NCI-H2081 treated with DMSO at 0.1 percent for 48 hours (cell line): ENCODE measurements at places on chromosomes 1 and 21.

DNA sequence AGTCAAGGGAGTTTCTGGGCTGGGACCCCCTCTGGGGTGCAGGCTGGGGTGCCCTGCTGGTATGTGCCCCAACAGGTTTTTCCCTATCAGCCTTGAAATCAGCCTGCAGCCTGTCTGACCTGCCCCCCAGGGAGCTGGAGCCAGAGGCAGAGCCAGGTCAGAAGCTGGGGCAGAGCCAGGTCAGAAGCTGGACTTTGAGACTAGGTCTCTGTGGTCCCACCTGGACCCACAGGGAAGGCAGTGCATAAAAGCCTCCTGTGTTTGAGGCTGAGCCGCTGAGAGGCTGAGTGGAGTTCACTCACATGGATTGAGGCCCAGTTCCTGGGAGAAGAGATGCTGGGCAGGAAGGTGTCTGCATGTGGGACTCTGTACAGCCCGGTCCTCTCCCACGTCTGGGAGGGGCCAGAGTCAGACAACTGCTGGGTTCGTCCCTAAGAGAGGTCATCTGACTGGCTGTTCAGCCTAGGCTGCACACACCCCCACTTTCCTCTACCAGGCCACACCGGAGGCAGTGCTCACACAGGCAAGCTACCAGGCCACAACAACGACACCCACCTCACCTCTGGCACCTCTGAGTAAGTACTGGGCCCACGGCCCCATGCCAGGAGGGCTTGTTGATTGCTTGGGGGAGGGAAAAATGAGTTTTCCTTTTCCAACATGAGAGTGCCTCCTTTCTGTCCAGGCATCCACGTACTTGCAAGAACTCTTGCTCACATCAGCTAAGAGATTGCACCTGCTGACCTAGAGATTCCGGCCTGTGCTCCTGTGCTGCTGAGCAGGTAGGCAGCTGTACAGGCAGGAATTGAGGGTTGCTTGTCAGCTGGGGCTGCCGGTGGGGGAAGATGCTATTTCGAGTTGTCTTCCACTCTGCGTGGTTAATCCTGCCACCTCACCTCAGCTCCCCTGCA lies at the start of gene ANXA9:
Gene ANXA9, plus strand, starts transcription at position 488 of the 908 bp plus-strand sequence. CDS start 814 bp downstream, outside the sequence.
- DNase-seq, result no peak

- DNase-seq, result no peak
Measured at GRCh38 chr1:241045659-241046058, 311.3 kb downstream of the RGS7 start.

GRCh38 chr1:90405726-90406125 lies 311.4 kb downstream of the BARHL2 start:
- DNase-seq, result no peak

DNA sequence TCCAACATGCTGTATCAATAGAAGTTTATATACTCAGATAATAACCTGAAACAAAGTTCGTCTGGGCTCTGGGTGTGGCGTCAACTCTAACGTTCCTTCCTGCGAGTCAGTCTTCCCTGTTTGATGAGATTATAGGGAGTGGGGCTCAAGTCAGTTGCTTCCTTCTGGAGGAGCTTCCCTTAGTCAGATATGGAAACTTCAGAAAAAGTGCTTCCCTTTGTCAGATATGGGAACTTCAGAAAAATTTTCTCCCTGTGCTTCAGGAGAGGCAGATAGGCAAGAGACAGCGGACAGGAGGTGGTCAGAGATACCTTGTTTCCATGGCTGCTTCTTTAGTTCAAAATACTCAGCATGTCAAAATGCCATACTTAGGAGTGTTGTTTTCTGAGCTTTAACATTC lies 51.1 kb upstream of the PRDX6 start:
- DNase-seq, result no peak

GRCh38 chr21:29151931-29152330 lies 21.5 kb downstream of the MAP3K7CL start:
- DNase-seq, result no peak

DNA sequence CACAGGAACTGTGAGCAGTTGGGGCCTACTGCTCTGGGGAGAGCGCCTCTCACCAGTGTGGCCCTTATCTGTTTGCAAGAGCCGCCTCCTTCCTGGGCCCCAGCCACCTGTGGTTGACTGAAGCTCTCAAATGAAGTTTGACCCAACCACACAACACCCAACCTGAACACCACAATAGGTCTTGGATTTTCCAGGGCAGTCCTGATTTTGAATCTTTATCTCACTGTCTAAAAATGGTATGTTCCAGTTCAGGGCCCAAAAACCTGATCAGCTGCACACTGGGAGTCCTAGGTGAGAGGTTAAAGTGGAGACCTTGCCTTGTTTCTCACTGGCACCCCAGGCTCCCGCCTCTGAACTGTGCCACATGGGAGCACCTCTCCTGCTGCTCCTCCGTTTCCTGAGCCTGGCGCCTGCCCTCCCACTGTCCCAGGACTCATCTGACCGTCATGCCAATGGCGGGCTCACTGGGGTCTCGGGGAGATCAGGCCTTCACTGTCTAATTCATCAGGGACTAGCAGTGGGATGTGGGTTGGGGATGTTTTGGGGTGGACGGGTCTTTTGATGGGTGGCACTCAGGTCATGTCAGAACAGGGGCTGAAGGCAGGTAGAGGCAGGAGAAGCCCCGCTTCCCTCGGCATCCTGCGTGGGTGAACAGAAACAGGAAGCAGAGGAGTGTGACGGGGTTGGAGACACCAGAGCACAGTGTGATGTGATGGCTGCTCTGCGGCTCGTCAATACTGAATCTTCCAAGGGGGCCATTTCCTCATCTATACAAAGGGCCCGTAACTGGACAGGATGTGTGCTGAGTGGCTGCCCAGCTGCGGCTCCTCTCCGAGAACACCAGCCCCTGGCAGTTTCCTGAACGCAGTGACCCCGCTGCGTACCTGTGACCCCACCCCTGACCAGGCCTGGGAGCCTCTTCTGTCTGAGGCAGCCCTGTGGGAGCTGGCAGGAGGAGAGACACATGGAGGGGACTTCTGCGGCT lies 59.6 kb upstream of the ITPKB start:
- no peak for DNase-seq

DNA sequence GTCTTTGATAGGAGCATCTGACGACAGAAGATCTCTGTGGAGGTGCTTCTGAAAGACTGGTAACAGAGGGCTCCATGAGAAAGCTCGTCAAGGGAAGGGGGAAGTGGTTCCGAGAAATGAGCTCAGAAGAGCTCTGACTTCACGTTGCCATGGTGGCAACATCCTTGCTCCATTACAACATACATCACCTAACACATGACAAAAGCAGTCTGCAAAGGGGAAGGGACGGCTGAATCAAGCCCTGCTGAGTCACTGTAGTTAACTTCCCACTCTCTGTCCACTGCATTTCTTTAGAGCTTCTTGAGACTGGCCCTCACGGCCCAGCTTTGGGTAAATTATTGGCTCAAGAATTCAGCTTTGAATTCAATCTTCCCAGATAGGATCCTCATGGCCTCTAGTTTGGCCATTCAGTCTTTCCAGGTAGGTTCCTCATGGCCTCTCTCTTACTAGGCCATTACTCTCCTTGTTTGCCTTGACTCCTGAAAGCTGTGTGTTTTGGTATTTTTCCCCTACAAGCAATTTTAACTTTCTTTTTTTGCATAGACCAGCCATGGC lies 88.0 kb upstream of the ZNF648 start:
- DNase-seq, result no peak

GRCh38 chr1:187854457-187854856 lies 1025.7 kb downstream of the PLA2G4A start:
- no peak for DNase-seq

- no peak for DNase-seq
Measured at GRCh38 chr1:209815931-209816341, 10.0 kb upstream of the IRF6 start.

DNA sequence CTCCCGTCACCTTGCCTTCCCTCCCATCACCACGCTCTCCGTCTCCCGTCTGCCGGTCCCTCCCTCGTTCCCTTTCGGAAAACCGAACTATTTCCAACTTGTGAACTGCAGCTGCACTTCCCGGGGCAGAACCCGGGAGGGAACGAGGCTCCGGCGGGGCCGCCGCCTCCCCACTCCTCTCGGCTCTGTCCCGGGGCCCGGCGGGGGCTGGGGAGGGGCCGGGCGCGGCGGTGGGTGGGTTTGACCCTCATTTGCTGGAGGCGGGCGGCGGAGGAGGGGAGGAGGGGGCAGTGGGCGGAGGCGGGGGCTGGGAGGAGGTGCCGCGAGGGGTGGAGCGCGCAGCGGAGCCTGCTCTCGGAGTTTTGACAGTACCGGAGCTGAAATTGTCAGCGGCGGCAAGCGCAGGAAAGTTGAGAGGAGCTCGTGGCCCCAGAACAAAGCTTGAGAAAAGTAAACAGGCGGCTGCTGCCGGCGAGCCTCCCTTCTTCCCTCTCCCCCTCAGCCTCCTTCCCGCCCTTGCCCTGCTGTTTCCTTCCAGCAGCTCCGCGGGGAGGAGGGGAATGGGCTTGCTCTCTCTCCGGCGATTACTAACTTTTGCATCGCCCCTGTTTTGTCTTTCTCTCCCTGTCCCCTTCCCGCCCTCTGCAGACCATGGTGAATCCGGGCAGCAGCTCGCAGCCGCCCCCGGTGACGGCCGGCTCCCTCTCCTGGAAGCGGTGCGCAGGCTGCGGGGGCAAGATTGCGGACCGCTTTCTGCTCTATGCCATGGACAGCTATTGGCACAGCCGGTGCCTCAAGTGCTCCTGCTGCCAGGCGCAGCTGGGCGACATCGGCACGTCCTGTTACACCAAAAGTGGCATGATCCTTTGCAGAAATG lies 2.9 kb downstream of the LMO4 start:
- DNase-seq, result no peak

- DNase-seq, result no peak
Measured at GRCh38 chr21:31688603-31689368, 29.3 kb downstream of the SOD1 start.

DNA sequence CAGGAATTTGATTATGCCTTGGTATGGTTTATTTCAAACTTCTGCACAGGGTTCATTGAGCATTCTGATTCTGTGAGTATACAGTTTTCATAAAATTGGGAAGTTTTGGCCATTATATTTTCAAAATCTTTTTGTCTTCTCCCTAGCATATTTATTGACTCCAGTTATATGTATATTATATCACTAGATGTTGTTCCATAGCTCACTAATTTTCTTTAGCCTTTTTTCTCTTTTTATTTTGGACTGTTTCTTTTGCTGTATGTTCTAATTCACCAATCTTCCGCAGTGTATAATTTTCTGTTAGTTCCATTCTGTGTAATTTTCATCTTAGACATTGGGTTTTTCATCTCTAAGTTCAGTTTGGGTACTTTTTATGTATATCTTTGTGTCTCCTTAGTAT lies 31.9 kb downstream of the ZMYM4 start:
- DNase-seq, result no peak

DNA sequence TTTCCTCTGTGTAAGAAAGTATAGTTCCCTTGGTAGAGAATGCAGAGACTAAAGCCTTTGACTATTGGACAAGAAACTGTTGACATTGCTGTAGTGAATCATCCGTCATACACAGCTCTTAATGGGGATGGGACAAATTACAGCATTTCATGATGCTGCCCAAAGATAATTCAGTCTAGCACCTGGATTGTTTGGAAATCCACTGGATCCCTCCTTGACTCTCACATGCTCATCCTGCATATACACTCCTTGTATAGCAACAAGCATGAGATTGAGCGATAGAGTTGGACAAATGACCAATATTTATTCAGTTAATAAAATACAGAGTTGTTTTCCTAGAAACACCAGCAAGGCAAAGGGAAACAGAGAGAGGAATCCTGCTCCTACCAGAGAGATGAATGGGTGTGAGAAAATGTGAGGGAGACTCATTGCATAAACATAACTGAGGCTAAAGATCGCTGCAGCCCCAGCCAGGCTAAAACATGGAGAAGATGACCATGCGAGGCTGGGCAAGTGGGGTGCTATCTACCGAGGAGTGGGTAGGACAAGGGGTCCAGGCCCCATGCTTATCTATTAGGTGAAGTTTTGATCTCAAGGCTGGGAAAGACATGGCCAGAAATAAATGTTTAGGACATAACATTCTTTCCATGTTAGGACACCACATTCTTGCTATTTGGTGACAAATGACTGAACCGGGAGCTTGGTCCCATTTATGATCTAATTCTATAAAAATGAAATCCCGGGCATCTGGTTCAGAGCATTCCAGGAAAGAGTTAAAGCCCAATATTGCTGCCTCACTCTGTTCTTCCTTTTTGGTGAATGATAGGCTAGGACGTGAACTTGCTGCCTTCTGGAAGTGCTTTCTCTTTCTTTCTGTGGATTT lies 153.2 kb downstream of the TGFB2 start:
- DNase-seq, result no peak

DNA sequence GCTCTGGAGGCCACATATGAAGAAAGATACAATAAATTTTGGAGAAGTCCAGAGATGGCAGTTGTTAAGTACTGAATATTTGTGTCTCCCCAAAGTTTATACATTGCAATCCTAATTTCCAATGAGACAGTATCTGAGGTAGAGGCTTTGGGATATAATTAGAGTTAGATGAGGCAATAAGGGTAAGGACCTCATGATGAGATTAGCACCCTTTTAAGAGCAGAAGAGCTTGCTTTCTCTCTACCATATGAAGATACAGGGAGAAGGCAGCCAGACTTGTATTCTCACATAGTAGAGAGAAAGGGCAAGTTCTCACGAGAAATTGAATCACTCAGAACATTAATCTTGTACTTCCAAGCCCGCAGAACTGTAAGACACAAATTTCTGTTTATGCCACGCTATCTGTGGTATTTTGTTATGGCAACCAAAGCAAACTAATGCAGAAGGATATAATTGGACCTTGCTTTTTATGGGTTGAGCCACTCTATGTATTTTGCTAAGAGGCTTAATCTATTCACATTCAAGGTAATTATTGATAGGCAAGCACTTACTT lies 430.1 kb downstream of the KCNT2 start:
- DNase-seq, result no peak

DNA sequence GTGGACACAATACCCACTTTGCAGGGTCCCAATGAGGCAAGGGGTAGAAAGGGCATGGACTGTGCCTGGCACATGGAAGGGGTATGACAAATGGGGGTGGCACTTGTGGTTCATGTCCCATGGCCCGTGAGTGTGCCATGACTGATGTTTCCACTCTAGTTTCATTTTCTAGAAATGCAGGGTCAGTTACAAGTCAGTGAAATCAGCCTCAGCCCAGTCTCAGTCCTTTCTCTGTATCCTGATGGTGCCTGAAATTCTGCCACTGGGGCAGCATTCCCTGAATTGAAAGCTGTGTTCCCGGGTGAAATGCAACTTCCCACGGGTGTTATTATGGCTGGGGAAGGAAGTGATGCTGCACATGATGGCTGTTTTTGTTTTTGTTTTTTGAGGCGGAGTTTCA lies 110.8 kb upstream of the ZBTB40 start:
- DNase-seq, result no peak

- no peak for DNase-seq
Measured at GRCh38 chr1:235516862-235517446, 12.7 kb upstream of the B3GALNT2 start.

GRCh38 chr1:211333906-211334305 lies 7.3 kb downstream of the TRAF5 start:
- no peak for DNase-seq
